ENCODE measurements at places on chromosomes 11 and 22.

- DNase-seq, result no peak
Observed at GRCh38 chr11:72696866-72697700, 22.9 kb upstream of the PDE2A start.

- no peak for DNase-seq
Observed at GRCh38 chr11:94279996-94280395, 24.4 kb upstream of the IZUMO1R start.

DNA sequence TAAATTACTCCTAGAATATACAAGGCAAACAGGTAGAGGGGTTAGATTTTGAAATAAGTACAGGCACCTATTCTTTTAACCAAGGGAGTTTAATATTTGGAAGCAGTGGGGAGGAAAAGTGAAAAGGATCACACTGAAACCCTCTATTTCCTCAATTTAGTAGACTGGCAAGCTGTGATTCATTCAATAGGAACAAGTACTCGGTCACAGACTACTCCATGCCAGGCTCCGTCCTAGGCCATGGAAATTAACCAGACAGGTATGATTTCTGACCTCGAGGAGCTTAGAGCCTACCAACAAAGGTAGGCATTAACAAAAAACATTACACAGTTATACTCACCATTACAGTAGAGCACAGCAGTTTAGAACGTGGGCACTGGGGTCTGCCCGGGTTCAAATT, 40.9 kb downstream of the SIK3 start:
- DNase-seq, result no peak

DNA sequence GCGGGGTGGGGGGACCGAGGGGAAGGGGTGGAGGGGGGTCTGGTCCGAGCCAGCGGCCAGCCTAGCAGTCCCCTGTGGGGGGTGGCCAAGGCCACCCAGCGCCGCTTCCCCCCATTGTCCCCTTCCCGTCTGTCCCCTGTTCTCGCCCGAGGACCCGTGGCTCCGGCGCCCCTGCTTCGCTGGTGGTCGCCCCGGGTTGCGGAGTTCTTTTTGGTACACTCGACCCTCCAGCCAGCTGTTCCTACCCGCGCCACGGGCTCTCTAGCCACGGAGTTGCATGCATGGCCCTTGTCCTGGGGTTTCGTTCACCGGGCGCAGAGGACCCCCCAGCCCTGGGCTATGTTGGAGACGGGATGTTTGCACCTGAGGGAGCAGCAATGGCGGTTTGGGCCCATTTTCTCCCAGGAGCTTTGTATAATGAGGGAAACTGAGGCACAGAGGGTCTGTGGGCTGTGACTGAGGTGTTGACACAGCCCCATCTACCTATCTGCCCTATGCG, 489 bp downstream of the RNF214 start:
- no peak for DNase-seq

GRCh38 chr22:23418159-23418788, 161.8 kb downstream of the IGLL1 start:
- DNase-seq, result no peak

GRCh38 chr22:17493419-17493981, 69.8 kb upstream of the SLC25A18 start:
- DNase-seq, result no peak

GRCh38 chr11:110162216-110162615, 69.0 kb downstream of the ZC3H12C start:
- no peak for DNase-seq

DNA sequence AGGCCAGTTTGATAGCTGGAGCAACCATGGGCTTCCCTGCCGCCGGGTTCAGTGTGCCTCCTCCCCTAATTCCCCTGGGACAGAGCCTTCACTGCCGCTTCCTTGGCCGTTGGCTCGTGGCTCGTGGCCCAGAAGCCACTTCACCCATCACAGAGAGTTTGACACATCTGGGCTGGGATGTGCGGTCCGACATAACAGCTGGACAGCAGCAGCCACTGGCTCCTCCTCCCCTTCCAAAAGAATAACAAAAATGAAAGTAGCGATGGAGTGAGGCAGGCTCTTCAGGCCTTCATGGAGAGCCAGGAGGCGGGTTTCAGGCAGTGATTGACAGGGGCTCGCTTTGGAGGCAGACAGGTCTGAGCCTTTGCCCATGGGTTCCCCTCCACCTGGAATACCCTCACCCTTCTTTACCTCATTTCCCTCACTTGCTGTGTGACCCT, 8.2 kb downstream of the CREB3L1 start:
- no peak for DNase-seq

DNA sequence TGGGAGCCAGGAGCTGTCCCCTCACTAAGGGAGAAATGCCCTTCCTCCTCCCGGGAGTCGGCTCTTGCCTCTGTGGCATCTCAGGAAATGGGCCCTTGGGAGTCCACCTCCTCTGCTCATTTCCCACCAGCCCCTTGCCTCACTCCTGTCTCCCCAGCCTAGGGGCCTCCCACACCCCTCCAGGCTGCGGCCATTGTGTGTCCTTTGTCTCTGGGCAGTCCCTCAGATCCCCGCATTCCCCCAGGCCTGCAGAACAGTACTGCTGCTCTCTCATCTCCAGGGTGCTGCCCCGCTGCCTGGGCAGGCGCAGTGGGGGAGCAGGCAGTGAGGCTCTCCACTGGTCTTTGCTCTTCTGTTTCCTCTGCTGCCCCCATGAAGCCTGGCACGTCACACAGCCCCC, 25.0 kb downstream of the ADA2 start:
- no peak for DNase-seq

DNA sequence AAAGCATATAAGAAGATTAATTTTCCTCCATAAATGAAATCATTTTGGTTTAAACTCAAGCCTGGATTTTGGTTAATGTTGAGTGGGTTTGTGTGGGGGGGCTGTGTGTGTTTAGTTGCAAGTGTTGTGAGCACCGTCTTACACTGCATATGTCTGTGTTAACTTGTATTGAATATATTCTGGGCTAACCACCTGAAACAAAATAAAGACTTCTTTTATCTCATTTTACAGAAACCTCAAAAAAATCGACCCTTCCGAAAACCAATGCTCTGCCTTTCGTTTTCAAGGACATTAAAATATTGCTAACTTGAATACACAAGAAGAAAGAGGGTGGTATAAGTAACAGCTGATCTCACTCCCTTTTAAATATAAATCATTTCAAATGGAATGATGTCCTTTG, 192.2 kb upstream of the BLID start:
- no peak for DNase-seq

DNA sequence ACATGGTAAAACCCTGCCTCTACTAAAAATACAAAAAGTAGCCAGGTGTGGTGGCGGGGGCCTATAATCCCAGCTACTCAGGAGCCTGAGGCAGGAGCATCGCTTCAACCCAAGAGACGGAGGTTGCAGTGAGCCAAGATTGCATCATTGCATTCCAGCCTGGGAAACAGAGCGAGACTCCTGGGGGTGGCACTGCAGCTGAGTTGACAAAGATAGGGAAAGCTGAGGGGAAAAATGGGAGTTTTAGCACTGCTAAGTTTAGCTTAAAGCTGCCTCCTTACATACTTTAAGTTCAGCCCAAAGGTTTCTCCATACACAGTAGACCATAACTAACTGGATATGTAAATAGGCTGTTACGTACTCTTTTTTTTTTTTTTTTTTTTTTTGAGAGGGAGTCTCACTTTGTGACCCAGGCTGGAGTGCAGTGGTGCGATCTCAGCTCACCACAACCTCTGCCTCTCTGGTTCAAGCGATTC, 9.0 kb upstream of the USP28 start:
- DNase-seq, result no peak

GRCh38 chr11:64885367-64886286, 7.2 kb upstream of the EHD1 start:
- DNase-seq, result no peak

DNA sequence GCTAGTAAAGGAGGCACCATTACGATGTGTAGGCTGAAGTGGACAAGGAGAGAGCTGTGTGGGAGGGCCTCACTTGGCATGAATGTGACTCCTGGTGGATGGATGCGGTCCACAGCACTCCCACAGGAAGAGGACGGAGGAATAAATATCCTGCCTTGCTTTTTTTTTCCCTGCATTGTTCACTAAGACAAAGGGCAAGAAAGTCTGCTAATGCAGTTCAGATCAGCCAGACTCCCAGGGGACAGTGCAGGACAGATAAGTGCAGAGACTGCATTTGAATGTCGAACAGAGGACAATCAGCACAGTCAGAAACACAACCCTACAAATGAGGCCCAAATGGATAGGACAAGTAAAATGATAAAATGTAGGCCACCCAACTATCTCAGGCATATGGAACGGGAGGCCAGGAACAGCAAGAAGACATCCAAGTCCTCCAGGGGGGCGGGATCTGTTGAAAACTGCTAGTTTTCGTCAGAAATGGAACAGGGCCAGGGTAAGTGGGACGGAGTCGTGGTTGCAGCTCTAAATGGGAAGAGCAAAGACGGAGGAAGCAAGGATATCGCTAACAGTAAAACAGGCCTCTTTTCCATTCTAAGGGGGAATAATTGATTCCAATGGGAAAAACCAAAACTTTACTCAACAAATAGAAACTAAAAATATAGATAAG, 25.2 kb upstream of the OR8B8 start:
- DNase-seq, result no peak

DNA sequence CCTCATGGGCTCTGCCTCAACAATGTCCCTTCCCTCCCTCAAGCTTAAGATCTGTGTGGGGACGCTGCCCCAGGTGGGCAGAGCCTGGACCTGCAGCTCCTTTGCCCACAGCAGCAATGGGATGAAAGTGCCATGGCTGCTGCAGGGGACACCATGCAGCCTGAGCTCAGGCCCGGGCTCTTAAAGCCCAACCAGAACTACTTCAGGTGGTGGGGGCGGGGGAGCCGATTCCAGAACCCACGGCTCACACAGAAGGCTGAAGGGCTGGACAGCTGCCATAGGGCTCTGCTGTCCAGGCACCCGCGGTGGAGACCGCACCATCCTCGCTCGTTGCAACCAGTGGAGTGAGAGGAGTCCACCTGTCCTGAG, 12.5 kb downstream of the CHID1 start:
- DNase-seq, result no peak

- DNase-seq, result no peak
Observed at GRCh38 chr11:78351979-78352841, 65.4 kb downstream of the GAB2 start.

DNA sequence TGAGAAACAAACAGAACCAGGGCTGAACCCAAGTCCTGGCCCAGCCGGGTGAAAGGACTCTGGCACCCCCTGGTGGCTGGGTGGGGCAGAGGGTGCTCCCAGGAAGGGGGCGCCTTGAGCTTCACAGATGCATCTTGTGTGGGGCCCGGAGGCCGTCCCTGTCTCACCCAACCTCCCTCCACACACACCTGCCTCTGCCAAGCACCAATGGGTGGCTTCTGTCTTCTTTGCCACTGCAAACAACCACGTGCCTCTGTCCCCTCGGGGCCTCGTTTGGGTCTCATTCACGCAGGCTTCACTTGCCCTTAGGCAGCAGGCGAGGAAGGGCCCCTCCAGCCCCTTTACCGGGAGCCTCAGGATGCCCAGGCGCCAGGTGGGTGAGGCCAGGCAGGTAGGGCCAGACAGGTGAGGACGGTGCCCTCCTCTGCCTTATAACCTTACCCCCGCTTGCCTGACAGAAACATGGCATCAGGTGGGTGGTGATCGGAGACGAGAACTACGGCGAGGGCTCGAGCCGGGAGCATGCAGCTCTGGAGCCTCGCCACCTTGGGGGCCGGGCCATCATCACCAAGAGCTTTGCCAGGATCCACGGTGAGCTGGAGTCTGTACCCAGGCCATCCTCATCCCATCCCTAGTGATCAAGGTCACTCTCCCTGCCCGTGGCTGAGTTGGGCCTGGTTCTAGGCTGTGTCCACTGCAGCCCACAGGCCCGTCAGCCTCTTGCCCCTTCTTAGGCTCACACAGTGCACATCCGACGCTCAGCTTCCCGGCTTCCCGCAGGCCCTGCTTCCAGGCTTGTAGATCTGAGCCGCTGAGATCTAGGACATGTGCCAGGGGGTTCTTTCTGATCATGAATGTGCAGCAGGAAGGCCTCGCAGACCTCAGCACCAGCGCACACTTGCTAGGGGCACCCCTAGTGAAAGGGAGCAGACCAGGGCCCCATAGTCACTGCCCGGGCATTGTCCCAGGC, 17.2 kb downstream of the POLR3H start:
- peak; percentile 64 for DNase-seq

DNA sequence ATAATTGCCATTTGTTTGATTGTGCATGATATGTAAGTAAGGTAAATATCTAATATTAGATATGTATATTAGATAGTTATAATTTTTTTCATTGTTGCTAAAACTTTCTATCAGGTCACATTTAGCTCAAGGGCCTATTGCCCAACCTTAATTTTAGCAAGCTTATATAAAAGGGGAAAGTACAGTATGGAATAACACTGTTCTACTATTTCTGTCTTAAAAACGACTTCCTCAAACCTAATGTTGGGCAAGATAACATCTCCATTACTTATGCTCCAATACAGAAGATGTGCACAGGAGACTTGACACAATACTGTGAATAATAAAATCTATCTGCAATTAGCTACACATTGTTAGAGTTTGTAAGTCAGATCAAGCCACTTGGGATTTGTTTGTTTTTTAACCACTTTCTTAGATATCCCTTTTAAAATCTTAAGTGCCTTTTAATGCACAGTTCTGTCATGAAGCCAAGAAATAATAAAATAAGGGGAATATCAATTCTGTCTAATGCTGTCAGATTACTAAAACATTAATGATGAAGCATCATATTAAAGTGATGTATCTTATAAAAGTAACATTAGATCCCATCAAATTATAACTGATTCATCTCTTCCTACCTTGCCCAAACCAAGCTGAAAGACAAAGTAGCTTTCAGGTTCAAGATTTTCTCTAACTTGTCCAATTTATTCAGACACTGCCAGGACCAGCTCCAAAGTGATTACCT, 98.1 kb downstream of the SIK3 start:
- DNase-seq, result no peak

- DNase-seq, result no peak
Observed at GRCh38 chr22:35808377-35808776, 90.7 kb downstream of the APOL5 start.

- DNase-seq, result no peak
Observed at GRCh38 chr11:82546661-82547557, 186.8 kb downstream of the FAM181B start.

DNA sequence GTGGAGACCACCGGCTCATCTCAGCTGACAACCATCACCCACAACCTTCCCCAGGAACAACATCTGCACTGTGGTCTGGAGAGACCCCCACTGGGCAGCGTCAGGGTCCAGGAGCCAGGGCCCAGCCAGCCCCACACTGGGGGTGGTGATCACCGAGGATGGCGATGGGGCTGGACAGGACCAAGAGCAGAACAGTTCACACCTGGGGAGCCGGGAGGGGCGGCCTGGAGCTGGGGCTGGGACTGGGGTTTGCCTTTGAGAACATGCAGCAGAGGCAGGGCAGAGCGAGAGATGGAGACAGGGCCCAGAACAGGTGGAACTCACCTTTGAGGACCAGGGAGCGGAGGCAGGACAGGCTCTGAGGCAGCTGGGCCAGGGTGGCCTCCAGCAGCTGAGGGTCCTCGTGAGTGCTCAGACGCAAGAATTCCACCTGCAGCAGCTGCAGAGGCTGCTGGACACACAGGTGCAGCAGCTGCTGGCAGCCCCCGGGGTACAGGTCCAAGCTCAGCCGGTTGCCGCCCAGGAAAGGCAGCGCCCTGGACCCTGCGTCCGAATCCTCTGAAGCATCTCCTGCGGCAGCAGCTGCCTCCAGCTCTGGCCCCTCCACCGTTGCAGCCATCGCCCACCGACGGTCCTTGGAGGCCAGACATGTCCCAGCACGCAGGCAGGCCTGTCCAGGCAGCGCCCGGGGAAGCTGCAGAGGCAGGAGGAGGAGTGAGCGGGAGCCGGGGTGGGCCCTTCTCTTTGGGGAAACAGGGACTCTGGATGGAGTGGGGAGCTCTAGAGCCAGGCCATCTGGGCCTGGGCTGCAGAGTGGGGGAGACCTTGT, 1.0 kb downstream of the PIDD1 start:
- no peak for DNase-seq
